PC-3 (cell line): ENCODE measurements at places on chromosomes 7 and 10.

- DNase-seq, result peak; percentile 19
Measured at GRCh38 chr10:122878799-122879338, 512 bp downstream of the FAM24B start.

DNA sequence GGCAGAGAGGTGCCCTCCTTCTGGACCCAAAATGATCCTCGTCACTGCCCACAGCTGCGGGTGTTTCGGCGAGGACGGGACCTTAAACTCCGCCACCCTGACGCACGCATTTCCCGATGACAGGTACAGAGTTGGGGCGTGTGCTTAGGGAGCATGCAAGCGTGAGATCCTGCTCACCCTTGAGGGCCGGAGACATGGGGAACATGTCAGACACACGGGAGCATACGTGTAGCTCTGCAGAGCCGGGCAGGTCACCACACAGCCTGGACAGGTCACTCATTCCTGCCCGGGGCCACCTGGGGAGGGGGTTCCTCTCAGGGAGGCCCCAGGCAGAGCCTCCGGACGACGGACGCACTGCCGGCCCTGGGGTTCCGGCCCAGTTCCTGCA, 57.6 kb upstream of the PDGFA start:
- no peak for DNase-seq

DNA sequence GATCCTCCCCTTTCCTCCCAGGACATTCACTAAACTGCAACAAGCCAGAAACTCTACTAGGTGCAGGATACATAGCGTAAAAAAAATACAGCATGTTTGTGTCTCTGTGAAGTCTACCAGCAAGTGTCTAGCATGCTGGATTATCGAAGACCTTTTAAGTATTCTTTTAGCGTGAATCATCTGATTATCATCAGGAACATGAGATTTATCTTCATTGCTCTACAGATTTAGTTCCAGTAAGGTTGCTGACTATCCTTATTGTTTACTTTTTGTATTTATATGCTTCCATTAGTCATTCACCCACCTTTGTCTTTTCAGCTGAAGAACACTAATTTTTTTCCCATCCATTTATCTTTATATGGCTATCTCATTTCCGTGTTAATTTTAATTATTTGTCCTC, 62.8 kb downstream of the PDZD8 start:
- DNase-seq, result peak; percentile 83

DNA sequence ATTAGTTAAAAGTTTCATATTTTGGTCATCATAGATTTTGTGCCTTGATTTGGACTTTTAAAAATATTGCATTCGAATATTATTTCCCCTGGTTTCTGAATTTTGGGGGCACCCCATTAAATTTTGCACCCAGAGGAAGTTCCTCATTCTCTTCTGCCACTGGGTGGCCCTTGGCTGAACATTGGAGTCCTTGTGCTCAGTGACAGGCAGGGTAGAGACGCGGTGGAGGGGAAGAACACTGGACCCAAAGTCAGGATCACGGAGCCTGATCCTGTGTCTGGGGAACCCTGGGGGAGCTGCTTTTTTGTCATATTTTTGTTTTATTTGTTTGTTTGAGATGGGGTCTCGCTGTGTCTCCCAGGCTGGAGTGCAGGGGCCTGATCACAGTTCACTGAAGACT, 74.7 kb downstream of the MKI67 start:
- no peak for DNase-seq

DNA sequence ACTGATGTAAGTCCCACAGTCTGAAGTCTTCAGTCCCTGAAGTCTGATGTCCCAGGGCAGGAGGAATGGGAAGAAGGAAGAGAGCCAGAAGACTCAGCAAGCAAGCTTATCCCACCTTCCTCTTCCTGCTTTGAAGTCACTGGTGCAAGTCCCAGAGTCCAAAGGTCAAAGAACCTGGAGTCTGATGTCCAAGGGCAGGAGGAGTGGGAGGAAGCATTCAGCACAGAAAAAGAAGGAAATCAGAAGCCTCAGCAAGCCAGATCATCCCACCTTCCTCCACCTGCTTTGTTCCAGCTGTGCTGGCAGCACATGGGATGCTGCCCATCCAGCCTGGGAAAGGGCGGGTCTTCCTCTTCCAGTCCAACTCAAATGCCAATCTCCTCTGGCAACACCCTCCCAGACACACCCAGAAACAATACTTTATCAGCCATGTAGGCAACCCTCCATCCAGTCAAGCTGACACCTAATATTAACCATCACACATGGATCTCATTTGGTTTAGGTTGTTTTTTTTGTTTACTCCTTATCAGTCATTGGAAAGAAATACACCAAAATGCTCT, 50.9 kb downstream of the ADAM12 start:
- no peak for DNase-seq

DNA sequence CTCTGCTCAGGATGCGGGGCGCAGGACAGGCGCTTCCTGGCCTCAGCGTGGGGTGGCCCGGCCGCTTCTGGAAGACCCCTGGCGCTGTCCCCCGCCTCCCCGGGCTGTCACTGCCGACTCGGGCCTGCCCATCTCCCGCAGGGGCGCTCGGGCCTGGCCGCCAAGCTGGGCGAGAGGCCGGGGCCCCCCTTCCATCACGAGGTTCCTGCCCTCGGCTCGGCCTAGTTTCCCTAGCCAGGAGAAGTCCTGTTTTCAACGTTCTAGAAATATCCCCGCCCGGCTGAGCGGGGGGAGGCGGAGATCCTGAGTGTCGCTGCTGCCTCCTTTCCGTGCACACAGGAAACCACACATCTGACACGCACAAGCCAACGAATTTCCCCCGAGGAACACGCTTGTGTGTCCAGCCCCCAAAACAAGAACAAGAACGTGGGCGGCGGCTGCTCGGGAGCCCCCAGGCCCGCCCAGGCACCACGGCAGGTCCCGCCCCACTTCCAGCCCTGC, 33.7 kb downstream of the AP5Z1 start:
- DNase-seq, result no peak

- no peak for DNase-seq
Measured at GRCh38 chr7:68122801-68123200, 1126.2 kb downstream of the TYW1 start.

- DNase-seq, result no peak
Measured at GRCh38 chr10:130016993-130017630, 53.0 kb upstream of the EBF3 start.

- DNase-seq, result no peak
Measured at GRCh38 chr10:15542817-15543216, 171.7 kb upstream of the FAM171A1 start.

DNA sequence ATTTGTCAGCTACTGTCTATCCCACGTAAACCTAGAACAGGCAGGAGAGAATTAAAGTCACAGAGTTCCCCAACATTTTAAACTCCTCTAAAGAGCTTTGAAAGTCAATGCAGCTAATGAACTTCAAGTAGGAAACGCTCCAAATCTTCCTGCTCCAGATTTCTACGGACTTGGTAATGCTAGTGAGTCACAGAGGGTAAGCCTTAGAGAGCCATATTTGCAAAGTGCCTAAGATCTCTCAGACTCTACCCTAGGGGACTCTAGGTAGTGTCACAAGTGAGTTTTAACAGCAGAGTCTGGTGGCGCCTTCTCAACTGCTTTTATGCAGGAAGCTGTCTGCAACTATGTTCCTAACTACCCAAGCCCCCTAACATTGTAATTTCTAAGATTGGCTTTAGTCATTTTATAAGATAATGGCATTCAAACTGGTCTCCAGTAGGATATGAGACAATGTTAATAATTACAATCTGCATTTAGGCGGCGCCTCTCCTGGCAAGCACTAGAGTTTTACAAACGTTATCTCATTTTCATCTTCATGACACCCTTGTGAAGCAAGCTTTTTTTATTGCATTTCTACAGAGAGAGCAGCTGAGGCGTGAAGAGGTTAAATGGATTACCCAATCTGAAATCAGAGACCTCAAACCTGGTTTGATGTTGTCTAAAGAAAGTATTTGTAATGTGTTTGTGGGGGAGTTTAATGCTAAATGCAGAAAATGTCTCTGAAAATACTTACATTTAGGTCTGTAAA, 22.0 kb upstream of the FZD1 start:
- peak; percentile 27 for DNase-seq

GRCh38 chr10:124210263-124210662, 116.9 kb upstream of the CHST15 start:
- no peak for DNase-seq

DNA sequence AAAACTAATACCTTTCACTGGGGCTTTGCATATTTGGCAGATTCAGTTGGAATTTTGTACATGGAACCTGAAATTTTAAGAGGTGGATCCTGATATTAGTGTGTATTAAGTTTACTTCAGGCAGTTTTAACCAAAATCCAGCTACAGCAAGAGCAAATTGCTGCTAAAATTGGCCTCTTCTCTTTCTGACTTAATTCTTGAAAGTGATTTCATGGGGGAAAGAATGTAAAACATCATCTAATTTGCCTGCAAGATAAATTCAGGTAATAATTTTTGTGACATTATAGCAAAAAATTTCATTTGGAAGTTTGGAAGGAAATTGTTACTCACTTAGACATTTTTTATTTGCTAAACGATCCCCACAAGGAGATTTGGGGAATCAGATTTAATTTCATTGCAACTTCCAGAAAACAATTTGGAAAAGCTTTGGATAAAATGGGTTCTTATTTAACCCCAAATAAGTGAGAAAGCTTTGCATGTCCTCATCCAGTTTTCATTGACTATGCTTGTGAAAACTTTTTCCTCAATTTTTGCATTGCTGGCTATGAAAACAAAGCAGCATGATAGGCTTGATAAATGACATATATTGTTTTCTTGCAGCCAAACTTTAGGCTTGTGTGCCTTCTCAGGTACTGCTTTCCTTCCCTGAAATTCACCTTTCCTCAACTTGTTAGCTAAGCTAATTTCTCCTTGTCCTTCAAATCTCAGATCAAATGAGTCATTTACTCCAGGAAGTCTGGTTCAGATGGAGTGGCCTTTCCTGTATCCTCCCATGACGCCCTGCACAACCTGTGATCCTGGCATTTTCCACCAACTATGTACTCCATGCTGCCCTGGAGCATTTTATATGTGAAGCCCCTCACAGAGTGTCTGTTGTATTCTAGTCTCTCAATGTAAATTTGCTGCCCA, 27.4 kb upstream of the ZNF438 start:
- DNase-seq, result peak; percentile 18

GRCh38 chr7:143426479-143427142, 16.6 kb upstream of the TAS2R60 start:
- DNase-seq, result no peak

DNA sequence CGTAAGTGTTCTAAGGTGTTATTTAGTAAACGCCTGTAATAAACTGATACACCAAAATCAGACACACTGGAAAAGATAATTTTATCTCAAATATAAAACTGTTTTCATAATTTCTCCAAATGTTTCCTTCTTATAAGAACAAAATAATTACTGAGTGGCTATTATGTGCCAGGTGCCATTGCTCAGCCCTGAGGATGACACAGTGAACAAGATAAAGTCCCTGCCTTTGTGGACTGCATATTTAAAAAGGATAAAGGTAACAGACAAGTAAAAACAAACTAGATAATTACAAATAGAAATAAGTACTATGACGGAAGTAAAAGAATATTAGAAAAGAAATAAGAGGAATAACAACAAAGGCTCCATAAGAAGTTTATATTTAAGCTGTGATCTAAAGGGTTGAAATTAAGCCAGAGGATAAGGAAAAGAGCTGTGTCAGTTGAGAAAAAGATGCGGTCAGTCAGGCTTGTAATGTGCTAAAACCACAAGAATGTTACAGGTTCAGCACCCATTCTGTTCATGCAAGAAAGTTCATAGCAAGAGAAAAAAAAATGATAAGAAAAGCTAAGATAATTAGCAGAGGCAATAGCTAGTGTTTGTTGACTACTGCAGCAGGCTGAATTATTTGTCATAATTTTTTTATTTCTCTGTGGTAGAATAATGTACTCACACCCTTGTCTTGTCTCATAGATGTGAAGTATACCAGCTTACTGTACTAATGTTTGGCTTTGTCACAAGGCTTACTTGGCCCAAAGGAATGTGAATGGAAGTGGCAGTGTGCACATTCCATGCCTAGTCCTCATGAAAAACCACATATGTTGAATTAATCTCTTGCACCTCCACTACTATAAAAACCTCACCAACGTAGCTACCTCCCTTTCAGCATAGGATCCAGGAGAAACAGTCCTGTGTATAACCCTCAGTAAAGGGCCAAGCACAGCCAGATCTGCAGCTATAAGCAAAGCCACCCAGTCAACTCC, 75.1 kb downstream of the CRPPA start:
- DNase-seq, result peak; percentile 88

GRCh38 chr7:112882991-112883390, 92.8 kb upstream of the TMEM168 start:
- DNase-seq, result no peak

GRCh38 chr7:105974471-105974870, 11.4 kb downstream of the CDHR3 start:
- no peak for DNase-seq

GRCh38 chr7:32588657-32589056, 93.4 kb downstream of the AVL9 start:
- DNase-seq, result peak; percentile 28

- peak; percentile 34 for DNase-seq
Measured at GRCh38 chr7:33667196-33667595, 238.1 kb upstream of the BMPER start.

DNA sequence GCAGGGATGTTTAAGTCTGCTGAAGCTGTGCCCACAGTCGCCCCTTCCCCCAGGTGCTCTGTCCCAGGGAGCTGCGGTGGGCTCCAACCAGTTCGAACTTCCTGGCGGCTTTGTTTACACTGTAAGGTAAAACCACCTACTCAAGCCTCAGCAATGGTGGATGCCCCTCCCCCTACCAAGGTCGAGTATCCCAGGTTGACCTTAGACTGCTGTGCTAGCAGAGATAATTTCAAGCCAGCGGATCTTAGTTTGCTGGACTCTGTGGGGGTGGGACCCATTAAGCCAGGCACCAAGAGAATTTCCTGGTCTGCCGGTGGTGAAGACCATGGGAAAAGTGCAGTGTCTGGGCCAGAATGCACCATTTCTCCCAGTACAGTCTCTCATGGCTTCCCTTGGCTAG, 56.0 kb downstream of the CCDC7 start:
- DNase-seq, result no peak

GRCh38 chr7:31341141-31341540, 615 bp upstream of the NEUROD6 start:
- no peak for DNase-seq

- no peak for DNase-seq
Measured at GRCh38 chr10:93267521-93267920, 193.8 kb downstream of the CYP26A1 start.

GRCh38 chr7:71695186-71695585, 563.2 kb downstream of the GALNT17 start:
- no peak for DNase-seq

DNA sequence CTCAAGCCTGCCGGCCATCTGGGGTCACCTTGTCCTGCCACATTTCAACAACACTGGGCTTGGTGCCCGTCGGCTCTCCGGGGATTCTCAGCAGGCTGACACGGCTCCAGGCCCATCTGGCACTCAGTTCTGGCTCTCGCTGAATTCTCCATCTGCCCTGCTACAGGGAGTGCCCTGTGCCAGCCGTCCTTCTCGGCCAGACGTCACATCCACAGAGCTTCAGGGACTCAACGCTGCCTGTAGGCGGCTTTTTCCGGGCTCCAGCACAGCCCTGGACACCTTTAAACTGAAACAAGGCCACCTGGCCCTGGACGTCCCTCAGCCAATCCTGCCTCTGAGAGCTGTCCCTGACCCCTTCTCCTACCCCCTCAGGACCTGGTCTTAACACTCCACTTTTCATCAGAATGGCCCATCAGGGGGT, 43.0 kb downstream of the TMEM130 start:
- peak; percentile 13 for DNase-seq

- DNase-seq, result no peak
Measured at GRCh38 chr10:86349474-86349873, 17.1 kb downstream of the GRID1 start.

- DNase-seq, result no peak
Measured at GRCh38 chr7:20279979-20280378, 50.7 kb upstream of the ITGB8 start.
